ENCODE measurements at places on chromosomes 13 and 19.

DNA sequence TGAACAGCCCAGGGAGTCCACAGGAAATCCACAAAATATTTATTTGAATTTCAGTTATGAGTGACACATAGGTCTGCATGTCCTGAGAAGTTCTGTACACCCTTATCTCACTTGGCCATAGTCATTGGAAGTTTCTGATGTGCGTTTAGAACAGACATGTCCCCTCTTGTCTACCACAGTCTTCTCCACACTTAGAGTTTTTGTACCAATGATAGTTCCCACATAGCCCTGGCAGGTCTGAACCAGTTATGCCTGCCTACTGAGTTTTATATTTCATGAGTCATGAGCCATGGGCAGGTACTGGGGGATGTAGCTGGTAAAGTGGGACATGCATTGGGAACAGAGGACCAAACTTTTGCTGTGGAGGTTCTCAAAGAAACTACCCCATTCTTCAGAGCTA lies 11.3 kb downstream of the ZNF132 start:
- DNase-seq, result no peak

DNA sequence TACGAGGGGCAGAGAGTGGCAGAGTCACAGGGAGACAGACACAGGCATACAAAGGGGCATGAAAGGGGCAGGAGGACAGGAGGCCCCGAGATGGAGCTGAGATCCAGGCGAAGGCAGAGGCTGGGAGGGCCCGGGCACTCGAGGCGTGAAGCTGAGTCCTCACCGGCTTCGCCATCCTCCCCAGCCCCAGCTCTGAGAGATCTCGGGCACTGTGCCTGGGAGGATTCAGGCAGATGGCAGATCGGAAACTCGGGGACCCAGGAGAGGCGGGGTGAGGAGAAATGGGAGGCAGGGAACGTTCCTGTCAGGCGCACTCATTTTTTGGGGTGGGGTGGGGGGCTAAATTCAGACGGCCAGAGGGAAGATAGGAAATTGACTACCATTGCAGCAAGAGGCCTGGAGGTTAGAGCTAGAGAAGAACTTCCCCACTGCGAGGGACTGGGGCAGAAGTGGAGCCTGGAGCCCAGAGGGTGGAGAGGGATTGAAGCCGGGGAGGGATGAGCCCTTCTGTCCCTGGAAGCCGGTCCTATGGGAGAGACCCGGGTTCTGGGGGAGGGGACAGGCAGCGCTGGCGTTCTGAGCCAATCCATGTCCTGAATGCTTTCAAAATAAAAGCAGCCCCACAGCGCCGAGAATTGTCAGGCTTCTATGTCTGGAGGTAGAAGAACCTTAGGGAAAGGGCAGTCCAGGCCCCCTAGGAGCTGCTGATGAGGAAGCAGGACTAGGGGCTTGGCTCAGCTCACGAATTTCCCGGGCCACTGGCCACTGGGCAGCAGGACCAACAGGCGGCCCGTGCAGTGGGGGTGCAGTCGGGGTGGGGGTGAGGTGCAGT lies 12.6 kb downstream of the LRRC4B start:
- no peak for DNase-seq

- DNase-seq, result no peak
Observed at GRCh38 chr19:42345191-42345812, 19.9 kb downstream of the MEGF8 start.

- DNase-seq, result no peak
Observed at GRCh38 chr19:20482721-20483120, 82.9 kb downstream of the ZNF737 start.

- DNase-seq, result no peak
Observed at GRCh38 chr13:42279080-42279479, 7.1 kb downstream of the AKAP11 start.

DNA sequence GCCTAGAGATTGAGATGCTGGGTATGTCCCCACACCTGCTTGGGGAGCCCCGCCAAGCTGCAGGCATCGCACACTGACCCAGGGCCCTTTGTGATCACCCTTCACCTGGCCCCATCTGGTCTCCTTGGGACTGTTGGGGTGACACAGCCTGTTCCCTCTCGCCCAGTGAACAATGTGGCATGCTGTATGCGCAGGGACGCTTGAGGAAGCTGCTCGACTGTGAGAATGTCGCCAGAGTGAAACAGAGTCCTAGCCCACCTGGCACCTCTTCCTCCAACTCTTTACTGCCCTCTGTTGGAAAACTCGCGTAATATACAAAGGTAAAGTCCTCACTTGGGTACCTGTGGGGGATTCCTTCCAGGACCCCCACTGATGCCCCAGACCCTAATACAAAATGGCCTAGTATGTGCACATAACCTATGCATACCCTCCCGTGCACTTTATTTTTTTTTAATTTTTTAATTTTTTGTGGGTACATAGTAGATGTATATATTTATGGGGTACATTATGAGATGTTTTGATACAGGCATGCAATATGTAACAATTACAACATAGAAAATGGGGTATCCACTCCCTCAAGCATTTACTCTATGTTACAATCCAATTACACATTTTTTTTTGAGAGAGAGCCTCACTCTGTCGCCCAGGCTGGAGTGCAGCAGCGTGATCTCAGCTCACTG lies 9.0 kb downstream of the BLOC1S3 start:
- DNase-seq, result no peak

- no peak for DNase-seq
Observed at GRCh38 chr13:49302817-49303216, 55.1 kb downstream of the CDADC1 start.

Data from stimulated activated CD8-positive, alpha-beta memory T cell treated with anti-CD3 and anti-CD28 coated beads, Interleukin-7, amount 100 ng/mL, for 1 hour (primary cell).